ENCODE measurements at places on chromosomes 3 and 15. TPM values are rescaled to one million over a fixed set of nuclear protein-coding genes. Genes with fewer than 3 reads are reported as not detected.
A peak's percentile ranks its signal among the peaks of the same experiment; 100 is the strongest.

DNA sequence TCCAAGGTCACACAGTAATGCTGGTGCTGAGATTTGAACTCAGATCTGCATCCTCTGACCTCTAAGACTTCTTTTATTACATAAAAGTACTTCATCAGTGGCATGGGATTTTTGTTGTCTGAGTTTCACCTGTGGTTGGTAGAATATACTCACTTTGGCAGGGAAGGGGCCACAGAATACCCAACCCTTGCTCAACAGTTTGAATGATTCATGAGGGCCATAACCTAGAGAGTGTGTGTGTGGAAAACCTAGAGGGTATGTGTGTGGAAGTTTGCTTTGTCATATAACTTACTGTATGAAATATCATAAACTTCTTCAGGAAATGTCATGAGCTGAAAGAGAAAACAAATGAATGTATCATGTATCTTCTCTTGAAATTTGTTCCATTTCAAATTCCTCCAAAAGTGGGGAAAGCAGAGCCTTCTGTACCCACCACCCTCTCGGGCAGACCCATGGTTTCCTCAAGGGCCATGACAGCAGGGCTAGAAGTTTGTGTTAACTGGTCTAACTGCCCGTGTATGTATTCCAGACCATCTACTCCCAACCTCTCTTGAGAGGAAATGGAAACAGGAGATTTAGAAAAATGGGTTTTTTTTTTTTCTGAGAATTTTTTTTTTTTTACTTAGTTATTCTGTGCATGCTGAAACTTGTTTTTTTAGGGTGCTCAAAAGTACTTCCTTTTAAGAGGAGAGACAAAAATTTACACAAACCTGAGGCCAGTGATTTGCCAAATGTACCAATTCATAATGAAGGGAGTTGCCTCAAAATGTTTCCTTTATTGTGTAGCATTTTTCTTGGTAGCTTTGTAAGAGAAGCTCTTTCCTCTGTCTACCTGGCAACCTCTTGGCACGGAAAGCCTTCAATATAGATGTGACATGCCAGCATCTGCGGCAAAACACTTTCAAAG, 127.0 kb downstream of the TPRG1 start:
- DNase-seq, result no peak

The GRM2 gene
- under 0.01 TPM for total RNA-seq

The CPNE9 gene
- not detected for total RNA-seq

The ALDH1L1 gene
- total RNA-seq, result 12.9 TPM

The TUBGCP4 gene
- 19.3 TPM for total RNA-seq

DNA sequence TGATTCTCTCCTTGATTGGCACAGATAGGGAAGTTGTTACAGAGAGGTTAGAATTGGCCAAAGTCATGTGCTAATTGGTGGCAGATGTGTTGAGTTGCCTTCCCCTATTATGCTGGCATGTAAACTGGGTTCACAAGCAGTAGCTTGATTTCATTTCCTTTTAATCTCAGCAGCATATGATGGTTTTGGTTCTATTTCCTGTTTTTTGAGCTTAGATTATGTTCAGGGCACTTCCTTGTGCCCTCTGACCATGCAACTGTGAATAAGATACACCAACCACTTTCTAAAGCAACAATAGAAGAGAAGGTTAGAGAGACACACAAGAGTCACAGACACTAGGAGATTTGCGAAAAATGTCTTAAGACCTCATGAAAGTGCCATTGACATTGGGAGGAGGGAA, 16.5 kb downstream of the HPS3 start:
- DNase-seq, result no peak

- no peak for DNase-seq
These were observed 62.1 kb downstream of the CORO2B start for GRCh38 chr15:68640791-68641331.

The ZKSCAN7 gene
- 0.10 TPM for total RNA-seq

The DGKG gene
- total RNA-seq, result 20.3 TPM

- peak; percentile 23 for DNase-seq
These were observed 7.5 kb upstream of the PPP1R14D start for GRCh38 chr15:40836020-40836419.

- no peak for DNase-seq
These were observed 353.0 kb downstream of the MAGI1 start for GRCh38 chr3:65685621-65686235.

The CHAC1 gene
- 9.4 TPM for total RNA-seq

- no peak for DNase-seq
These were observed 49.2 kb downstream of the CTDSPL start for GRCh38 chr3:37910671-37911400.

Data from HT1080 (cell line).